KBM-7 (cell line): ENCODE measurements at places on chromosomes 12 and 14.

- no peak for DNase-seq
Observed at GRCh38 chr14:54643696-54644176, 76.8 kb downstream of the SAMD4A start.

DNA sequence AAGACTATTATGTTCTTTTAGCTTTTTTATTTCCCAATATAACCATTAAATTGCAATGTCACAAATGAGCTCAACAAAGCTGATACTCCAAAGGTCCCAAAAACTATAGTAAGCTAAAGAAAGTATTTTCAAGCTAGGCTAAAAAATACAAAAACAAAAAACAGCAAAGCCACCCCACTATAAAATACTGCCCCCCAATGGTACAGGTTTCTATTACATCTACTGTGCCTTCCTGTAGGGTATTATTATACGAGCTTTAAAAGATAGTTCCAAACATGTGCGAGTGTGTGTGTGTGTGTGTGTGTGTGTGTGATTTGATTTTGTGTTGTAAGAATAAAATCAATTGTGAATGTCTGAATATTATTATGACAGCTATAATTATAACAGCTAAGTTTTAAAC is 1.1 kb downstream of the IFNG start:
- peak; percentile 46 for DNase-seq

GRCh38 chr12:75081305-75081704 is 128.3 kb downstream of the KCNC2 start:
- no peak for DNase-seq

DNA sequence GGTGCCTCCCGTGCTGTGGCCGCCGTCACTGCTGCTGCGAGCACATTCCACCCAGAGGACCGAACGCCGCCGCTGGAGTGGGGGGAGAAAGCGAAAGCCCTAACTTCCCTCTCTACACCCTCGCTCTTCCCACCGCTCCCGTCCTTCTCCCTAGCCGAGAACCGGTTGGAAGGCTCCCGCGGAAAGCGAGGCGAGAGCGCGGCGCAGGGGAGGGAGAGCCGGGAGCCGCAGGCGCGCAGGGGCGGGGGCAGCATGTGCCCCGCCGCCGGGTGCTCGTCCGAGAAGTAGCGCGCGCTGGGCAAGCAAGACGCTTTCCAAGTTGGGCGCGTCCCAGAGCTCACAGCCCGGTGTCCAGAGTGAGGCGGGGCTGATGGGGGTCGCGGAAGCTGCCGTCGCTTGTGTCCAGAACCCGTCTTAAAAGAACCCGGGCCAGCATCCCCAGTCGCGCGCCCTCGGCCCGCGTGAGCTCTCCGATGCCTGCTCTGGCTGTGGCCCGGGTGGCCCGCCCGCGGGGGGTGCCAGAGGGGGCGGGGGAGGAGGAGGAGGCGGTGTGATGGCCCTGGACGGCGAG is at the start of gene TRHDE:
TRHDE (plus strand) TSS at position 280 of the 571 bp plus-strand sequence; CDS start at position 554, 274 bp downstream.
- no peak for DNase-seq

DNA sequence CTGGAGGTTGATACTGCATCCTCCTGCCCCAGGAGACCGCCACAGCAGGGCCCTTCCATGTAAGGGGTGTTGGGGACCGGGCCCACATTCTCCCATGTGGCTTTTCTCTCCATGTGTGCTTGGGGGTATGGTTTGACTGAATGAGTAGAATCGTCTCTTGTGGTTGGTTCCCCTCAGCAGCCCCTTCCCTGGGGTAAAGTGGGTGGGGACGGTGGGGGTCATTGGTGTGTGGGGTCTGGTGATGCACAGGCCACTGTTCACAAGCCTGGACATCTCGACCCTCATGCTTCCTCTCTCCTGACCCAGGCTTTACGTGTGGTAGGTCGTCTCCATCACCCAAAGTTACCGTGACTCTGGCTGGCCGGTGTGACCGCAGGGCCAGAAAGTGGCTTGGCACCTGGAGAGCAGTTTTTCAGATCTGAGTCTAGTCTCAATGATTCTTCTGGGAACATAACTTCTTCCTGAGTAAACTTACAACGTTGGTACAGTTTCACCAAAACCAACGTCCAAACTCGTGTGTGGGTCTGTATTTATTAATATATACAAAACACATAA is 17.7 kb downstream of the DCAF4 start:
- no peak for DNase-seq
